ENCODE measurements at places on chromosomes 1 and 21.

DNA sequence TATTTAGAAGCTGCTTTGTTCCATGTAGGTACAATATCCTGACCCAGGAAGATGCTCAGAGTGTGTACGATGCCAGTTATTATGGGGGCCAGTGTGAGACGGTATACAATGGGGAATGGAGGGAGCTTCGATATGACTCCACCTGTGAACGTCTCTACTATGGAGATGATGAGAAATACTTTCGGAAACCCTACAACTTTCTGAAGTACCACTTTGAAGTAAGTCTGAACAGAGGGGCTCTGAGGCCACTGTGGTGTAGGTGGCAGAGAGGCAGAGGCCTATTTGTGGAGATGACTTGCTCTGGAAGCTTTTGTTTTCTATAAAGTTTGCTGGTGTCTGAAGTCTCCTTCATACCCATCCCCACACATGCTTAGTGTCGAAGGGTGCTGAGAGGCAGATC is 26.8 kb downstream of the C8A start:
- DNase-seq: no peak

DNA sequence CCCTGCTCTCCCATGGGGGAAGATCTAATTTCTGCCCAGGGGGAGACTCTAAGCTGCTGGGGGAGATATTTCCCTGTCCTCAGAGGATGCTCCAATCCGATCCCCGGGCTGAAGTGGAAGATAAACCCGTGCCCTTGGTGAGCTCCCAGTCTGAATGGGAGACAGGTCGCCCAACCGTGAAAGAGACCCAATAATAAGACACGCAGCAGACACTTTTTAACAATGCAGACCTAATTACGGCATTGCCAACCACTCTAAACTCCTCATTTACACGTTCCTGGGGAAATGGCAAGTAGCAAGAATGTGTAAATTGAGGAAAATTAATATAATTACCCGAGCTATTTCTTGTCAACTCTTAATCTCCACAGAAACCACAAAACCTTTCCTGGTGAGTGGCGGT is 48.7 kb upstream of the ACTL8 start:
- no peak for DNase-seq

GRCh38 chr1:206679738-206680211 is 4.9 kb upstream of the MAPKAPK2 start:
- no peak for DNase-seq

GRCh38 chr1:200154069-200154767 is 126.7 kb downstream of the NR5A2 start:
- DNase-seq: no peak

DNA sequence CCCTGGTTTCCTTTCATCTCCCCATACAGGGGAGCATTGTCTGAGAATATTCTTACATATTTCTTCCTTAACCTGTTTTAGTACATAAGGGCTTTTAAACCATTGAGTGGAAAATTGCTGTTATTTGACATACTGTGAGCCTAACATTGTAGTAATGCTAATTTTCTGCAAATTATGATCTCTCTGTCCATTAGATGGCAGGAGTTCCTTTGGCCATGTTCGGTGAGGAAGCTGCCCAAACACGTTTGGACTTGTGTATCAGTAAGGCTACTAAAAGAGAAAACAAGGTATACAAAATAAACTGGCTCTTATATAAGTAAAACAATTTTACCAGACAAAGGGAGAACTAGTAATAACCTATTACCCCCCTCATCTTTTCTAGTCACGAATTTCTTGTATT is 29.2 kb downstream of the CDC7 start:
- DNase-seq: peak; percentile 30

GRCh38 chr1:102799496-102799895 is 308.8 kb downstream of the COL11A1 start:
- DNase-seq: no peak

DNA sequence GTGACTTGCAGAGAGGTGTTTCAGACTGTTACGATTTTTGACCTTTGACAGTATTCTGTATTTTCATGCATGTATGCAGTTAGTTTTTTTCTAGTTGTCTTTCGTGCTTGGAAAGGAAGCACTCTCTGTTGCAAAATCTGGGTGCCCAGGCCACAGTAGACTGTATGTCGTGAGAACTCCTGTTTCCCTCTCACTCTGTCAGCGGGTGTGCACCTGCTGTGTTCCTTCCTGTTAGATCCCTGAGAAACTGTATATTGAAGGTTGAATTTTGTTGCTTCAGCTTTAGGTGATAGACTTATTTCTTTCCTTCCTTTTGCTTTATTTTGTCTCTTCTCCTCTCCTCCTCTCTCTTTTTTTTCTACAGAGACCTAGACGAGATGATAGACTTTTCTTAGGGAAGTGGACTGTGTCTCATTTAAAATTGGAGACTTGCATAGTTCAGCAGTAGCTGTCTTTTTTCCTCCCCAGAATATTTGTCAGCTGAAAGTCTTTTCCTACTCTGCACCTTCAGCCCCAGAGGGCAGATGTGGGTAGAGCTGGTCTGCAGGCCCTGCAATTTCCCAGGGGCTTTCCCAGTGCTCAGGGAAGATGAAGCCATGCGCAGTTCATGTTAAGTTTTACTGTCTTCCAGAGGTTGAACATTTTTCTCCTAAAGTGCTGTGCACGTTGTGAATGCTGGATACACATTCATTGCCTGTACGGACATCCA is 1.4 kb downstream of the TRAPPC10 start:
- peak; percentile 41 for DNase-seq

- DNase-seq: no peak
These were observed 9.4 kb upstream of the PLEKHA6 start for GRCh38 chr1:204368996-204369726.

- DNase-seq: no peak
These were observed 22.1 kb downstream of the ARHGEF10L start for GRCh38 chr1:17561561-17561985.

DNA sequence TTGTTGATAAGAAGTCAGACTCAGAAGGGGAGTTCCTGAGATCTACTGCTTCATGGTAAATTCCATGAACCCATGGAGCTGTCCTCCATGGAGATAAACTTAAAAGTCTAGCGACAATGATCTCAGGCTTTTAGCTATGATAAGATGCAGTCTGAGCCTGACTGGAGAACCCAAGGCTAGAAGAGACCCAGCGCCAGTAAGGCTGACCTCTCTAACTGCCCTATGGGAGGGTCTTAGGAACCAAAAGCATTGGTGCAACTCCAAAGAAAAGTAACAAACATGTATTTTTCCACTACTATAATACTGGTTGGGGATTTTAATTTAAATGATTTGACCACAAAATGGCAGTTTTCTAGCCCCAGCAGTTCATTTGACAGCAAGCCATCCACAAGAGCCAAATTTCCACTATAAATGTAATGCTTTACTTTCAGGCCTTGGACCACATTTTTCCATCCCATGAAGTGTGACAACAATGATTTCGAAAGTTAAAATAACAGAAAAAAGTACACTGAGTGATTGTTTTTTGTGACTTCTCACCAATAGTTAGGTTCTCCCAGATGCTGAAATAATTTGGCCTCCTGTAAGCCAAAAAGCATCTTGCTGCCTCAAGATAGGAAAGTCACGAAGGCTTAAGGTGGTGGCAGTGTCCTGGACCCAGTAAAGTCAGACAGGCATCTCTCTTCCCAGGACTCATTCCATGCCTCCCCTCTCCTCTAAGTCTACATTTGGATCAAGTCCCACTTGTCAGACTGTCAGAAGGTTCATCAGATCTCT is 43.1 kb upstream of the EXOSC10 start:
- DNase-seq: no peak

DNA sequence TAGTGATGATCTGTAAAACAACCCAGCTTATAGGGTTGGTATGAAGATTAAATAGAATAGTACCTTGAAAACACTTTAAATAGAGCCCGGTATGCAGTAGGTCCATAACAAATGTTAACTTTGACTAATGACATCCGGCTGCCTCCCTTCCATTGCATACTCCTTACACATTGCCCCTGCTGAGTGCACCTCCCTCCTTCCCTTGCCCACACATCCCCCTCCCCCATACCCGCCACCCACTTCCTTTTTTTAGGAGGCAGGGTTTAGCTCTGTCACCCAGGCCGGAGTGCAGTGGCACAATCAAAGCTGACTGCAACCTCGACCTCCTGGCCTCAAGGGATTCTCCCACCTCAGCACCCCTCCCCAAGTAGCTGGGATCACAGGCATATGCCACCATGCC is 24.4 kb upstream of the ZC3H12A start:
- DNase-seq: no peak

DNA sequence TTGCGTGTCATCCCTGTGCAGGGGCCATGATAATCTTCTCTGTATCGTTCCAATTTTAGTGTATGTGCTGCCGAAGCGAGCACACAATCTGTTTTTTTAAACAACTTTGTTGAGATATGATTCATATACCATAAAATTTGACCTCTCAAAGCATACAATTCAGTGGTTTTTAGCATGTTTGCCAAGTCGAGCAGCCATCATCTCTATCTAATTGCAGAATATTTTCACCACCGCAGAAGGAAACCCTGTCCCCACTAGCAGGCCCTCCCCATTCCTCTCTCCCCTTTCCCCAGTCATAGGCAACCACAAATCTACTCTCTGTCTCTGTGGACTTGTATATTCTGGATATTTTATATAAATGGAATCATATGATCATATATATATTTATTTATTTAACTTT is 78.7 kb upstream of the TINAGL1 start:
- no peak for DNase-seq

DNA sequence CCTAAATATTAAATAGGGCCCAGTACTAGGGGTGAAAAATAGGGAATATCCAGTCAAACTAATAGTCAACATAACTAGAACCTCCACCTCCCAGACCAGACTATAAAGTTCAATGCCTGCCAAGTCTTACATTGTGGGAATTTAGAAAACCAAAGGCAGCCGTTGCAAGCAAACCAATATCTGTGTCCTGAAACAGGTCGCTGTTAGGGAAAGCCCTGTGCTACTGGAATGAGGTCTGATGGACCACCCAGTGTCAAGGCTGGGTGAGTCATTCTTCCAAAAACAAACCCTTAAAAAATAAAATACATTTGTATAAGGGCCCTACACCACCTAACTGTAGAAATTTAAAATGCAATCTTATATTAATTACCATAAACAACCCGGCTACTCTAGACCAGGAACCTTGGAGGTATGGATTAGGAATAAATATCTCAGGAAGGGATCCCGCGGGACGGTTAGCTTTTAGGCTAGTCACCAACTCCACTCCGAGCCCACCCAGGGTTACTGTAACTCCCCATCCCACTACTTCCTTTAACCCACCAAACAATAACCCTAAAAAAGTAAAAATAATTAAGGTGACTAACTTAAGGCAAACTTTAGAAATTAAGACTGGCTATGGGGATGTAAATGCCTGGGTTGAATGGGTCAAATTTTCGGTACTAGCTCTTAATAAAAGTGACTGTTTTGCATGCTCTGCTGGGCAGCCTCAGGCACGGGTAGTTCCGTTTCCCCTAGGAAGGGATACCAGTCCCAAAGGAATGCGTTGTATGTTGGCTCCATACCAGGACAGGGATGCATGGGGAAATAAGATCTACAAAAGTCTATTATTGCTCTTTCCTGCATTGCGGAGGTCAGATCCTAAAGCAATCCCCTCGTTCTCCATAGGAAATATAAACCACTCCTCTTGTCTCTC is 65.4 kb upstream of the TLR5 start:
- peak; percentile 88 for DNase-seq

DNA sequence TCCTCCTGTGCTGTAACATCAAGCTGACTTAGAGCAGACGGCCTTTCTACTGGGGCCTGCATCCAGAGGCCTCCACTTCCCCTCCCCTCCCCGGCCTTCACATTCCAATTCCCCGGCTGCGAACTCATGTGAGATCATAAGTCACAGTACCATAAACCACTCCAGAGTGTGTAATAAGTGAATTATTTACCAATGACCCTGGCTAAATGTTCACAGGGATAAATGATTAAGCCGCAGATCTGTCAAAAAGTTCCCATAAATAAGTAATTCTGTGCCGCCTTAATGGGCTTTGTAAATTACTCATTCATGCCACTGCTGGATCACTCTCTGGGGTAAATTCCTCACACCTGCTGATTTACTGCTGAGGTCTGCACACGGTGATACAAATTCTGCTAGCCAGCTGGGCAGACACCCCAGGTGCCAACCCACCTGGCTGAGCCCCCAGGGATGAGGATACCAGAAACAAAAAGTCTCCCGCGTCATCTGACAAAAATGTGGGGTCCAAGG is 27.4 kb upstream of the KIRREL1 start:
- DNase-seq: no peak

DNA sequence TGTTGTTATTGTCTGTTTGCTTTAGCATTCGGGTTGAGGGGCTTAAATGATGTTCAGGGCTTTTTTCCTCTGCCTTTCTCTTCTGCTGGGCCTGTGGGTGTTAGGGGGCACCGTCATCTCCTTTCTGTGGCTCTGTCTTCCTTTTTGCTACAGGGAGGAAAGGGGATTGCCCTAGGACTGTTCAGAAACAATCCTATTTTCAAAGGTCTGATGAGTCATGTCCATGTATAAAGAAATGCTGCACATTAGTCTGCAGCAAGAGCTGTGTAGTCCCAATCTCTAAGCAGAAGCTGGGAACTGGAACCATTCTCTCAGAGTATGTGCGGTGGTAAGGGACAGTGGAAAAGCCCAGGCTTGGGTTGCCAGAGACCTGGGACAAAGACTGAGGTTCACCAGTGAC is 462.3 kb downstream of the OMA1 start:
- DNase-seq: no peak

- DNase-seq: no peak
These were observed 165.6 kb upstream of the POGK start for GRCh38 chr1:166673722-166674121.

- DNase-seq: no peak
These were observed 11.4 kb downstream of the AMPD2 start for GRCh38 chr1:109630898-109631512.

DNA sequence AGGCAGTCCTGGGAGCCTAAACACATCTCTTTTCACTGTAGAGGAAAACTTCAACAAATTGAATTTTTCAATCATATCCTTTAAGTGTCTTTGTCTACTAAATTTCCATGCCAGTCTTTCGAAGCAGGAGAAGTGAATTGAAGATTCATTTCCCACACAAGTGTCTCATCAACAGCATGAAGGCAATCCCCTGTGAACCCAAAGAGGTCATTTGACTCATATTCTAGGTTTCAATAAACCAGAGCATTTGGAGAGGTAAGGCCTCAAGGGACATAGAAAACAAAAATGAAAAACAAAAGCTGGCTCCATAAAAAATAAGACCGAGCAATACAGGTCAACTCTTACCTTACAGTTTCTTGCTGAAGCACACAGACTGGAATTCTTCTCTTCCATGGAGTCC is 94.1 kb upstream of the ATP1B1 start:
- no peak for DNase-seq

- no peak for DNase-seq
These were observed 56.7 kb downstream of the PTPN14 start for GRCh38 chr1:214494706-214495105.

- no peak for DNase-seq
These were observed 352.1 kb downstream of the MATN1 start for GRCh38 chr1:30371179-30371788.

DNA sequence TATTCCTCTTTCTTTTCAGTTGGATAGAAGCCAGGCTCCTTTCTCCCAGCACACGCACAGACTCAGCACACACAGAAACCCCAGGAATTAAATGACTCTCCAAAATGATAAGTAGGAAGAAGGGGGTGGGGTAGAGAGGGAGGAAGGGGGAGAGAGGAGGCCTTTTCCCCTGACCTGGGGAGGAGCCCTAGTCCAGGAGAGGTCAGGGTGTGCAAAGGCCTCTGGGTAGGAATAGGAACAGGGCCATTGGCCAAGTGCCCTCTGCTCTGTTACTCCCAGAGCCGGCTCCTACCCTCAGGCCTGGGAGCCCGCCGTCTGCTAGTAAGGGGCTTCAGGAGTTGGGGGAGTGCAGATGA is 35.6 kb upstream of the PUM1 start:
- DNase-seq: peak; percentile 15

- DNase-seq: no peak
These were observed 58.1 kb downstream of the LRRN2 start for GRCh38 chr1:204627436-204627835.

GRCh38 chr1:217585577-217585976 is 45.3 kb downstream of the GPATCH2 start:
- no peak for DNase-seq

Data from SJCRH30 (cell line).